ENCODE measurements at places on chromosomes 11 and 22.

DNA sequence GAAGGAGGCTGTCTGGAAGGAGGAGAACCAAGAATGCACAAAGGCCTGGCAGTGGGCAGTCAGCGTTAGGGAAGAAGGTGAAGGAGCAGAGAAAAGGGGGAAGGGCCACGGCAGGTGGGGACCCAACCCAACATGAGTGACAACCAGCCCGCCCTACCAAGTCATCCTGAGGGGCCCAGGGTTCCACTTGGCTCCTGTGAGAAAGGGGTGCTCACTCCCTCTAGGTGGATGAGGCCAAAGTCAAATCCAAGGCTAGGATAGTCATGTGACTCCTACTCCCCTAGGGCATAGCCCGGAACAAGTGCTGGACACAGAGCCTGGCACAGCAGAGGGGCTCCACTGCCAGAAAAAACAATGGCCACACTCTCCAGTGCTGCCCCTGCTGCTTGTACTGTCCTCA is 2.2 kb upstream of the DGCR2 start:
- DNase-seq: no peak

GRCh38 chr22:38946771-38947170 is 10.6 kb upstream of the APOBEC3A start:
- DNase-seq: no peak

- no peak for DNase-seq
Observed at GRCh38 chr11:10072142-10072541, 221.9 kb downstream of the SBF2 start.

GRCh38 chr11:125188021-125188420 is 23.5 kb downstream of the PKNOX2 start:
- no peak for DNase-seq

DNA sequence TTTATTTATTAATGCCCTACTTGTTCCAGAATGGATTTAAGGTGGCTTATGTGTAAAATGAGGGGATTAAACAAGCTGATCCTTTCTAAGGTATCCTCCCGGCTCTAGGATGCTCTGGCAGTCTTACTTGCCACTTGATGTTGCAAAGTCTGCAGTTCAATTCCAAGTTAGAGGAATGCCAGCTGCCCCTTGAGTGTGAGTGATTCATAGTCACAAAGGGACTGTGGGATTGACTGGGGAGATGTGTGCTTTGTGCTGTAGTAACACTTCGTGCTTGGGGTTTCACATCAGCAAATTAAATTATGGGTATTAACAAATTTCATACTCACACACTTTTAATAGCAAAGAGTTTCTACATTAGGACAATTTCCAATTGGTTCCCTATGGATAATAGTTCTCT is 550.8 kb upstream of the CADM1 start:
- DNase-seq: no peak

DNA sequence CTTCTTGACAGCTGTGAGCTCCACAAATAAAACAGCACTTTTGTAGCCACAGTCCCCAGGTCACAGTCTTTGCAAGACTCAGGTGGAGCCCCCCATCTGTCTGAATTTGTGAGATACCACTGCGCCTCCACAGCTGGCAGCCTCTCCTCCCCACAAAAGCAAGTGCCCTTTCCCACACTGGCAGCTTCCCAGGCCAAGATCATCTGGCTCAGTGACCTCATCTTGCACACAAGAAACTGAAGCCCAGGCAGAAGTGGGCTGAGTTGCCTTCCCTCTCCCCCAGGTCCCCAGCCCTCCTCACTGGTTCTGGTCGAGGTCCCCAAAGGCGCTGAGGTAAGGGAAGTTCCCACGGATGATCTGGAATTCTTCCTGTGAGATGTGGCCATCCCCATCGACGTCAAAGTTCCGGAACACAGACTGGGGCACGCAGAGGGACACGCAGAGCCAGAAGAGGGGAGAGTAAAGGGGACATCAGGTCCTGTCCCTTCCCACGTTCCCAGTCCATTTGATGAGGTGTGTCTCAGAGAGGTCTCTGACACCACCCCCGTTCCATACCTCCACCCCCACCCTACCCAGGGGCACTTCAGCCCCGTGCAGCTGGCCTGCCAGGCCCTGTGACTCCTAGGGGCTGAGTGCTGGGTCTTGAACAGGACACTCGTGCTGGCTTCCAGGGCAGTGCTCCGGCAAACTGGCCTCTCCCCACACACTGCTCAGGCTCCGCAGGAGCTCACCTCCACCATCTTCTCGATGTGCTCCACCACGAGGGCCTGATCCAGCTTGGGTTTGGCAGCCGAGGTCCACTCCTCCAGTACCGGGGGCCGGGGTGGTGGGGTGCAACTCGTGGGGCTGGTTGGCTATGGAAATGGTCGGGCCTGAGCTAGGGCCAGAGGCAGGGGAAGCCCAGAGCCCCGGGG is 8.9 kb downstream of the RASGRP2 start:
- no peak for DNase-seq

Measured in activated CD4-positive, alpha-beta T cell treated with anti-CD3 and anti-CD28 coated beads for 1 hour (primary cell).